A549 treated with RU486 at 1 μM for 4 hours (cell line): ENCODE measurements at places on chromosomes 1 and 21. TPM values are rescaled to one million over a fixed set of nuclear protein-coding genes. Genes with fewer than 3 reads are reported as not detected.

Gene FMO5
- total RNA-seq = 0.17 to 0.35 TPM (median 0.18 TPM) in 4 of 5 replicates, not detected in the other

Gene ATP6V1G3
- total RNA-seq = not detected in 5 replicates

Gene FCRL5
- total RNA-seq = not detected in 5 replicates

Gene FASLG
- total RNA-seq = not detected in 5 replicates

Gene SERPINC1
- 0.16 to 0.35 TPM (median 0.17 TPM) in 4 of 5 replicates, not detected in the other for total RNA-seq

Gene HTR6
- total RNA-seq = 0.13 to 0.22 TPM (median 0.14 TPM) in 4 of 5 replicates, not detected in the other

Gene AKR7A3
- total RNA-seq = 0.08 to 0.24 TPM (median 0.15 TPM) in 4 of 5 replicates, not detected in the other

Gene CASQ2
- total RNA-seq = not detected in 5 replicates

Gene GNAT2
- 0.23 to 0.30 TPM in 2 of 5 replicates, not detected in the others for total RNA-seq

Gene LEFTY1
- 0.21 to 0.48 TPM (median 0.37 TPM) in 5 replicates for total RNA-seq

Gene C21orf58
- 3.2 to 5.8 TPM (median 5.3 TPM) in 5 replicates for total RNA-seq

Gene PMVK
- total RNA-seq = 34.6 to 44.3 TPM (median 42.0 TPM) in 5 replicates
